ENCODE measurements at places on chromosomes 13 and 19.

DNA sequence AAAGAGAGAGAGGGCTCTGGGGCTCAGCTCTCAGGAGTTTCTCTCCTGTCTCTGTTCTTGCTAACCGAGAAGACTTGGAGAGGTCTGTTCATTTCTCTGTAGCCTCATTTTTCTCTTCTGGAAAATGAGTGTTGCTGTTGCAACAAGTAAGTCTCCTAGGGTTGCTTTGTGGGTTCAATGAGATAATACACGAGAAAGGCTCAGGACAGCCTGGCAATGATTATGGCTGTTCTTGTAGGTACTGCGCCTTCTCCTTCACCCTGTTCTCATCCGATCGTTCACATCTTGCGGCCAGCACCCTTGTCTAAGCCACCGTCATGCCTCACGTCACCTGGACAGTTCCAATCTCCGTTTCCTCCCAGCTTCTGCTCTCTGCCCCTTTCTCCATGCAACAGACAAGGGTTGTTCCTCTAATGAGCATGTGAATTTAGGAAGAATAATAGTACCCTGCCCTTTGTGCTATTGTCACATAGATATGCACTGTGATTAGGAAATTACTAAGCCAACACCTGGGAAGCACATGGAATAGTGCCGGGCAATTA, 4.2 kb downstream of the C5AR1 start:
- no peak for DNase-seq

DNA sequence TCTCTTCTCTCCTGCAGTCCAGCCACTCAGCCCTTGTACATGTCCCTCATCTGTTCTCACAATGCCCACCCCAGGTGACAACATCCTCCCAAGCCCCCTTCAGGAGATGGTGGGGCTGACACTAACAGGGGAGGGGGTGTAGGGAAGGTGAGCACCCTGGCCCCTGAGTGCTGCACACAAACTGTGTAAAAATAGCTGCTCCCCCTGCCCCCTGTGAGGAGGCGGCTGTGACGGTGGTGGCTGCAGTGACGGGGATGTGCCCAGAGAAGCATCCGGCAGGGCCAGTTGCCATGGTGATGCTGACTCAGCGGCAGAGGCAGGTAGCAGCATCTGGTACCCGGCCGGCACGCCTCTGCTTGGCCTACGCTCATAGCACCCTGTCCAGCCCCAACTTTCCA, 13.0 kb upstream of the JUND start:
- DNase-seq = no peak

DNA sequence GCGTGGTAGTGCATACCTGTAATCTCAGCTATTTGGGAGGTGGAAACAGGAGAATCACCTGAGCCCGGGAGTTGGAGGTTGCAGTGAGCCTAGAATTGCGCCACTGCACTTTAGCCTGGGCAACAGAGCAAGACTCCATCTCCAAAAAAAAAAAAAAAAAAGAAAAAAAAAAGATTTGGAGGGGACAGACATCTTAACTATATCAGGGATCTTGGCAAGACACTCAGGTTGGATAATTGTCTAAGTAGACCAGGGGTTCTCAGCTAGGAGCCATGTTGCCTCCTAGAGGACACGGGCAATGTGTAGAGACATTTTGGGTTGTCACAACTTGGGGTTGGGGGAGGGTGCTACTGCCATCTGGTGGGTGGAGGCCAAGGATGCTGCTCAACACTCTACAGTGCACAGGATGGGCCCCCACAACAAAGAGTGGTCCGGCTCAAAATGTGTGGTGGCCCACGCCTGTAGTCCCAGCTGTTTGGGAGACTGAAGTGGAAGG, 1.9 kb upstream of the ZNF580 start:
- no peak for DNase-seq

- DNase-seq = no peak
Measured at GRCh38 chr13:97544031-97544765, 110.2 kb downstream of the RAP2A start.

DNA sequence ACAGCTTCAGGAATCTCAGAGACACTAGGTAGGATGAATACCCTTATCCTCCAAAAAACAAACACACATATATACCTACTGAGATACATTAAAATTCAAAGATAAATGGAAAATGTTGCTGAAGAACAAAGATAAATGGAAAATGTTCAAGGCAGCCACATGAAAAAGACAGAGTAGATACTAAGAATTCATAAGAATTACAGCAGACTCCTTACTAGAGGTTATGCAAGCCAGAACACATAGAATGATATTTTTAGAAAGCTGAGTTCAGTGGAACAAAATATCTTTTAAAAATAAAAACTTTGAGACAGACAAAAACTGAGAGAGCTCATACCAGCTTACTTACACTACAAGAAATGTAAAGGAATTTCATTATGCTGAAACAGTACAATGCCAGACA, 35.6 kb downstream of the UCHL3 start:
- no peak for DNase-seq

DNA sequence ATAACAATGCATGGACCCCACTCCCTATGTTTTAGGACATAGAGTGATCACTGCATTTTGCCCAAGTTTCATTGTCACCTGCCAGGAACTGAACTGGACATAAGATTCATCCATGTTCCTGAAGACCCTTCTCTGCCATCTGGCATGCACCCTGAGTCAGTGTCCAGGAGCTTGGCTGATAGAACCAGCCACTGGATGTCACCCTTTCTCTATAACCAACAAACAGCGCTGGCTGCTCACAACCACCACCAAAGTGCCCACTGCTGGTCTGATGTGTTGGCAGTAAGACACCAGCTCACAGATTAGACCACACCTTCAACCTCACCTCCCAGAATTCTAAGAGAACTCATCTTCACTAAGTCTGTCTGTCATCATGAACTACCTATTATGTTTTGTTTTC, 333.4 kb downstream of the ITGBL1 start:
- no peak for DNase-seq

- DNase-seq = no peak
Measured at GRCh38 chr19:1105008-1105872, 1.4 kb downstream of the GPX4 start.

DNA sequence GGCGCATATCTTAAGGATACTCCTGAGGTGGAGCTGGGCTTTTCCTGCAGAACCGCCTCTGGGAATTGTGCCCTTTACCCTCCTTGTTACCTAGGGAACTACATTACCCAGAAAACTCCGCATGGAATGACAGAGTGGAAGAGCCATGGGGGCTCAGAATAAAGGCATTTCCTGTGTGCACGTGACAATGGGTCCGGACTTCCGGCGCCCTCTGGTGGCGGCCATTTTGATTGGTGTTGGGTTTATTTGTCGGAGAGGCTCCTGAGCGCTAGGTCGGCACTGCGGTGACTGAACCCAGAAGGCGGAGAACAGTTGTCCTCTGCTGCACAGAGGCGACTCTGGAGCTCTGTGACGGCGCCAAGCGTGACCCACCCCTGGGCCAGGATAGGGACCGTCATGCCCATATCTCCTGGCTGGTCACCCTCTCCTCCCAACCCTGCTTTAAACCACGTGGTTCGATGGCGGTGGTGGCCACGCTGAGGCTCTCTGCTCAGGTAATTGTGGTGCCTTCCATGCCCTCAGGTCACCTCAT, at the start of gene ZNF587B:
Gene ZNF587B (plus strand): TSS at position 229 of the 532 bp plus-strand sequence. CDS start 230 bp downstream, at position 459.
- no peak for DNase-seq

- no peak for DNase-seq
Measured at GRCh38 chr13:79417741-79418140, 11.7 kb upstream of the RBM26 start.

- no peak for DNase-seq
Measured at GRCh38 chr19:49491804-49492572, 4.2 kb upstream of the RPS11 start.

DNA sequence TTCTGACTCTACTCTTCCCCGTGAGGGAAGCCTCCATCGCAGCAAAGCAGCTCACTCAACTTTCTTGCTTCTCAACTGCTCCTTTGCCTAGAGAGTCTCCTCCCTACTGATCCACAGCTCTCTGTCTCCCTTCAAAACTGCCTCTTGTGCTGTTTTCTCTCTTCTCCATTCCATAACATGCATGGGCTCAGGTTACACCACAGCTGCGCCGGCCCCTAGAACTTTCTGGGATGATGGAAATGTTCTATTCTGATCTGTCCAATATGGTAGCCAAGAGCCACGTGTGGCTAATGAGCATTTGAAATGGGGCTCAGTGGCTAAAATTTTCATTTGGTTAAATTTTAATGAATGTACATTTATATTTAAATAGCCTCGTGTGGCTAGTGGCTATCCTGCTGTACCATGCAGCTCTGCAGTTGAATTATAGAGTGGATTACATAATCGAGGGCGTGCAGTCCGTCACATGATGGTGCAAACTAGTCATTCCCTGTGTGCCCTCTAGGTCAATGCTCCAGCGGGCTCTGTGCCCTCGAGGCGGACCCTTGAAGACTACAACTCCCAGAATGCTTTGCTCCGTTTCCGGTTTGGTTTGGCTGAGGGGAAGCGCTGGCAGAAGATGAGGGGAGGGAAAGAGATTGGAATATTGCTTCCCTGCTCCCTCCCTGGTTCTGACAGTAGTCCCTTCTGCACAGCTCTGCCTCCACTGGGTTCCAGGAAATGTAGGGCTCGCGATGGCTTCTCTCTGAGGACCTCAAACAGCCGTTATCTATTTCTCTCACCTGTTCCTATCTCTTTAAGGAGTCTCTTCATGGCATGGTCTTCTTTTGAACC, 109.8 kb downstream of the CACNA1A start:
- DNase-seq = no peak

DNA sequence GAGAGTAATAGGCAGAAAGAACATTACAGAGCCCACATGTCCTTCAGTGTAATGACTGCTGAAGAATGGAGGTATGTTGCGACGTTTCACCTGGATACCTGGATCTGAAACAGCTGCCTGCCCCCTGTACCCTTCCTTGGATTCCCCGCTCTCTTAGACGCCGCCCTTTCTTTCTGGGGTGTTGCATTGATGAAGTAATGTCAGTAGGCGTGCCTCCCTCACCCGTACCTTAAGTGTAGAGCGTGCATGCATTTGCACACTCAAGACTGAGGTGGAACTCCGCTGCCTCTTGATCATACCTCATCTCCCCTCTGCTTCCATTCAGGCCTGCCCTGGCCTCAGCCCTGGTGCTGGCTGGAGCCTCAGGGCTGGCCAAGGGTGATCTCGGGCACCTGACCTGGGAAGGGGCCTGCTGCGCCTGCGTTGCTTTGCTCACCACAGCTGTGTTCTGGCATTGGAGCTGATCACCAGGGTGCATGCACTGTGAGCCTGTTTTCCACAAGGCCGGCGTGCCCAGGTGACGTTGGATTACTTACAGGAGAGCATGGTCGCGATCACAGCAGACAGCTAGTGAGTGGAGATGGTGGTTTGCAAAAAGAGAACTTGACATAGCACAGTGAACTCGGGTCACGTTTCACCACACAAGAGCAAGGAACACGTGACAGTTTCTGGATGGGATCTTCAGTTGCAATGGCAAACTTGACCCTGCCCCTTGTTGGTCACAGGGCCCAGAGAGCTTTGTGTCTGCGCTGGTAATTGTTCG, 99.0 kb downstream of the ARHGEF7 start:
- no peak for DNase-seq

DNA sequence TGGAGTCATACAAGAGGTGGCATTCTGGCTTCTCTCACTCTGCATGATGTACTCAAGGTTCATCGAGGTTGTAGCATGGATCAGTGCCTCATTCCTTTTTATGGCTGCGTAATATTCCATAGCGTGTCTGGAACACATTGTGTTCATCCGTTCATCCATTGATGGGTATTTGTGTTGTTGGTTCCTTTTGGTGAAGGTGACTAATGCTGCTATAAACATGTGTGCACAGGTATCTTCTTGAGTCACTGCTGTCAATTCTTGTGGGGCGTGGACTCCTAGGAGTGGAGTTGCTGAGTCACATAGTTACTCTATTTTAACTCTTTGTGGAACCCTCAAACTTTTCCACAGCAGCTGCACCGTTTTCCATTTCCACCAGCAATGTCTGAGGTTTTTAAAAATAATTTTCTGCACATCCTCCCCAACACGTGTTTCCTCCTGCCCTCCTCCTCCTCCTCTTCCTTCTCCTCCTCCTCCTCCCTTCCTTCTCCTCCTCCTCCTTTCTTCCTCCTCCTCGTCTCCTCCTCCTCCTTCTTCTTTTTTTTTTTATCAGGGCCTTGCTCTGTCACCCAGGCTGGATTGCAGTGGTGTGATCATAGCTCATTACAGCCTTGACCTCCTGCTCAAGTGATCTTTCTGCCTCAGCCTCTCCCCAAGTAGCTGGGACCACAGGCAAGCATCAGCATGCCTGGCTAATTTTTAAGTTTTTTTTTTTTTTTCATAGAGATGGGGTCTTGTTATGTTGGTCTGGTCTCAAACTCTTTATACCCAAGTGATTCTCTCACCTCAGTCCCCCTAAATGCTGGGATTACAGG, 2.0 kb upstream of the TMEM221 start:
- DNase-seq = no peak

- no peak for DNase-seq
Measured at GRCh38 chr19:35311901-35312665, 16.9 kb upstream of the CD22 start.

DNA sequence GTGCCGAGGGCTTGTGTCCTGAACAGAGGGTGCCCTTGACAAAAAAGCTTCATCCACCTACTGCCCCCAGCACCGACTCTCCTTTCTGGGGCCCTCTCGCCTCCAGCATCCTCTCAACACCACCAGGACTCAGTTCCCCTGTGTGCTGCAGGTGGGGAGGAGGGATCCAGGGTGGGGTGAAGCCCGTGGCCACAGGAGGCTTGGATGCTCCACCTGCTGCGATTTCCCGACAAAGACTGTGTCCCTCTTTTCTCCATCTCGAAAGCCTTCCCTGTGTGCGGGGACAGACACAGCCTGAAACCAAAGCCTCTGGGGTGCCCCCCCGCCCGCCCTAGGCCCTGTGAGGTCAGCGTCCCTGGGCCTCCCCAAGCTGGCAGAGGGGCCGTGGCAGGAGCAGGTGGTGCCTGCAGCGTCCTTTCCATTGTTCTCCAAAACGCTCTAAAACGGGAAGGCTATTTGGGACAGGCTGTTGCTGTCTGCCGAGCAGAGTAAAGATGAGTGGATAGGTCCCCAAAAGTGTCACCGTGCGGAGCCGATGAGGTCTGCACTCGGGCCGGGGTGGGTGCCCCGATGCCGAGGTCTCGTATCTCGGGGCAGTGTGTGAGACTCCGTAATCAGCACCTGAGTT, 185.7 kb downstream of the PTPRS start:
- no peak for DNase-seq

- no peak for DNase-seq
Measured at GRCh38 chr13:52156724-52157261, 2.6 kb downstream of the NEK3 start.

DNA sequence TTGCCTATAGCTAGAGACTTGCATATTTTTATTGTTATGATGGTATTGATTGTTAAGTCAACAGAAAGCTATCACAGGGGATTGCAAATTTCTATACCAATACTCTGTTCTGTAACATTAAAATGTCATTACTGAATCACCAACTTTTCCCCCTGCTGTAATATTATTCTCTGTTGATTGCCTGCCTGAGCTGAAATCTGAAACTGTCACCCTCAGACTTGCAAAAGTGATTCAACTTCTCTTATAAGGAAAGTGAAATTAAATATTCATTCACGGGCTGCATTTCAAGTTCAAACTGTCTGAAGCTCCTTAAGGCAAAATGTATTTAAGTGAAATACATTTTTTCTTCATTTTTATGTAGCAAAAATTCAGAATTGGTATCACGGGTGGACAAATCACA, 723.2 kb downstream of the PCDH9 start:
- no peak for DNase-seq

GRCh38 chr19:31421856-31422255, 72.6 kb upstream of the TSHZ3 start:
- DNase-seq = no peak
